OCI-M1 (cell line): ENCODE measurements at places on chromosomes 3 and 15.
A peak's percentile ranks its signal among the peaks of the same experiment; 100 is the strongest.

DNA sequence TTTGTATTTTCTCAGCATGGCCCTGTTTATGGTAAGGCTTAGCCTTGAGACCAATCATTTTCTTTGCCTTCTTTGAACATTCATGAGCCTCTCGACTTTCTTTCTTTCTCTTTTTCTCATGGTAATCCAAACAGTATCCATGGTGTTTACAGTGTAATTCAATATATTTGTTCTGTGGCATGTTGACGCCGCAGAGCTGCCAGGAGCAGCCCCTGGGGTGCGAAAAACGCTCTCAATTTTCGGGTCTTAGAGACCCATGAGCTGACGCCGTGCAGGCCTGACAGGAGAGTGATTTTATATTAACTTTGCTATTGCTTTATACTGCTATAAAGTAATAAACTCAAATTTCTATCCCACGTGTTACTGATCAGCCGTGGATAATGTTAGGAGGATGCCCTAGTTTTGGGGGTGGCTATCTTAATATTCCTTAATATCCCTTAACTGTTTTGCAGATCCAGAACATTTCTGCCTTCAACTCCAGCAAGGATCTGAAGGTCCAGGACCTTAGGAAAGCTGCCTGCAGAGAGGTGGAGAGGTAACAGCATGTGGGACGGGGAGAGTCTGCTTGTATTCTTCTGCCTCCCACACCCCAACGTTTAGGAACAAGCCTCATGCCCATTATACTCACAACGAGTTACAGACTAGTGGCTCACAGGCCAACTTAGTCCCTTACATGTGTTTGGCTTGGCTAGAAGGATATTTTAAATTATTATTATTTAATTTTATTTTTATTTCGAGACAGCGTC, 29.3 kb upstream of the MYO1E start:
- DNase-seq, result no peak

GRCh38 chr15:55289011-55289745, 435 bp downstream of the RAB27A start:
- peak; percentile 73 for DNase-seq

DNA sequence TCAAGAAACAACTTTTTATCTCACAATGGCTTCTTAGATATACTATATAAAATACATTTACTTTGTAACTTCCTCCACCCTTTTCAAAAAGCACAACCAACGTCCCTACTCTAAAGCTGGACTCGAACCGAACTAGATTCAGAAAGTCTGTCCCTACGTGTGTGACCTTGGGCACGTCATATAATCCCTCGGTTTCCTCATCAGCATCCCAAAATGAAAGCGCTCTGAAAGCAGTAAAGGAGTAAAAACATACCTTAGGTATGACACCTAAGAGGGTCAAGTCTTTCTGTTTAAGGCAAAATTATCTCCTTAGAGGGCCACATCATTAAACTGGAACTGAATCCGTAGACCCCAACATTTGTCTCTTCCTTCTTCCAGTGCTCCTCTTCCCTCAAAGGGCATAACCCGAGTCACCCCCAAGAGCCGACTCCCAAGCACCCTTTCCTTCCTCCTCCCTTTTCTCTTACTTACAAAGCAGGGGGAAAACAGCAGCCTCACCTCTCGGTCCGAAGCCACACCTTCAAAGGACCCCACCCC, 663 bp downstream of the PDCD10 start:
- DNase-seq, result peak; percentile 73

GRCh38 chr3:63986146-63986545, 37.1 kb downstream of the PSMD6 start:
- DNase-seq, result no peak

DNA sequence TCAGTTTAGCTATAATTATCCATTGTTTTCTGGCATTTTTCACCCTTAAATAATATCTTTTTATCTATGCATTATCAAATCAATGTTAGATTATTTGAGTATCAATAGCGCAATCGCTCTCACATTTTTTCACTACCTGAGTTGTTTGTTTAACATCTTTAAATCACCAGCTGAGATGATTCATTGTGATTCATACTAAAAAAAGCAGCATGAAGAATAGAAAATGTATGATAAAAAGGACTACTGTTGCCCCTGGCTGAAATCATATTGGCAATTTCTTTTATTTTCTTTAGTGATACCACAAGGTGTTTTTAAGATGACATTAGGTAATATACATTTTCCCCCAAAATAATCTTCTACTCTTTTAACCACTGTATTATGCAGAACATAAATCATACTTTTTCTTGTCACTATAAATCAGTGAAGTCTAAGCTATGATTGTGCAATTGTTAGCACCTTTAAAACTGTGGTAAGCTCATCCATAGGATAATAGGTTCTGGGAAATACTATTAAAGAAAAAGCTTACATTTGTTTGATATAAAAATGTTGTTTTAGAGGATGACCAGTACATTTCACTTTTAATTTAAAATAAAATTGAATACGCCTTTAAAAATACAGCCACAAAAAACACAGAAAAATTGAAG, 889.1 kb downstream of the NAALADL2 start:
- no peak for DNase-seq

DNA sequence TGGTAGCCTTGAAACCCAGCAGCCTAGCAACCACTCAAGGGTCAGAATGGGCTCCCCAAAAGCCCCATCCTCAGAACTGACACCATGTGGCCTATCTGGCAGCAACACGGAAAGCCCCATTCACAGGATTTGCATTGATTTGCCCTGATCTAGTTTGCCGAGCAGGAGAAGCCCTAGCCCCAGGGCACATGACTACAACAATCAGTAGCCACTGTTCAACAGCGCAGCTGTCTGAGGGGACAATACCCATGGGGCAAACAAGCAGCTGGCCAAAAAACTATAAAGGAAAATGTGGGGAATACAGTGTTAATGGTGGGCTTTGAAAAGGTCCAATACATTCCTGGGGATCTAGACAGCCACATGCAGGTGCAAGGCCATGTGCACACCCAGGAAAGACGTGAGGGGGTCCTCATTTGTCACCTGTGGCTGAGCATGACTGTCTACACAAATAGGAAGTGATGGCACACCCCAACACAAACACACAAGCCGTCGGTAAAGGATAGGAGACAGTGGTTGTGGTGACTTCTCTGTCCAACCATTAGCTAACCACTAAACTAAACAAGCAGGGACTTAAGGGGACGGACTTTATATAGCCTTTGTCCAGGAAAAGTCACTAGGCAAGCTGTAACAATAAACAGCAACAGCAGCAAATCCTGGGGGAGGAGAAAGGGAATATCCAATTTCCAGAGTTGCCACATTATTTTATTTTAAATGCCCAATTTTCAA, 113.7 kb downstream of the LRIG1 start:
- no peak for DNase-seq

- no peak for DNase-seq
Observed at GRCh38 chr3:58266577-58266976, 29.0 kb downstream of the ABHD6 start.

DNA sequence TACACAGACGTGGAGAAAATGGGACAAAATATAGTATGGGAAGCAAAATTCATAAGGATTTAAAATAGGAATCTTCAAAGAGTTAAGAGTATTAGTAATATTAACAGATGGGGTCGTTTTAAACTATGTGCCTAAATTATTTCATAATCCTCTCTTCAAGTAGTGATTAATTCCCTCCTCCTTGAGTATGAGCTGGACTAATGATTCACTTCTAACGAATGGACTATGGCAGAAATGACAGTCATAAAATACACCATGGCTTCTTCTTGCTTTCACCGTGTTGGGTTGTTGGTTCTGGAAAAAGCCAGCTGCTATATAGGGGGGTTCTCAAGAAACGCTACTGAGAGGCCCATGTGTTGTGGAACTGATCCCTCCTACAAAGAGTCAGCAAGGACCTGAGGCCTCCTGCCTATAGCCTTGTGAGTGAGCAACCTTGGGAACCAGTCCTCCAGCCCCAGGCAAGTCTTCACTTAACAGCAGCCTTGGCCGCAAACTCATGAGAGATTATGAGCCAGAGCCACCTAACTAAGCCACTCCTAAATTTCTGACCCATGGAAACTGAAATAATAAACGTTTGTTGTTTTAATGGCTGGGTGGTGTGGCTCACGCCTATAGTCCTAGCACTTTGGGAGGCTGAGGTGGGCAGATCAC, 64.8 kb upstream of the ABHD2 start:
- DNase-seq, result no peak

- no peak for DNase-seq
Observed at GRCh38 chr15:78201281-78202190, 32.8 kb downstream of the ACSBG1 start.

DNA sequence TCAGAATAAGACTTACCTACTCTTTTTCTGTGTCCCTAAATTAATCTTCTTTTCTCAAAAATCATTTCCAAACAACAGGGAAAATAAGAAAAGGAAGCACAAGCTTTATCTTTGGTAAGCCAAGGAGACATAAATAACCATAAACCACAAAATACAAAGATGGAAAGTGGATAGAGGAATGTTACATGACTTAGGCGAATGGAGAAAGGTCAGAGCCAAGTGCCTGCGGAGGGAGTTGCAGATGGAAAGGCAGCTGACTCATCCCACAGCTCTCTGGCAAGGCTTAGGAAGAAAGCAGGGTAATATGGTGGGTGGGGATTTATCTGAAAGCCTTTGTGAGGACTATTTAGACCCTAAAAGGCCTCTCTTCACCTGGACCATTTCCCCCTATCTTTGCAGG, 72.8 kb downstream of the GALK2 start:
- DNase-seq, result peak; percentile 60

DNA sequence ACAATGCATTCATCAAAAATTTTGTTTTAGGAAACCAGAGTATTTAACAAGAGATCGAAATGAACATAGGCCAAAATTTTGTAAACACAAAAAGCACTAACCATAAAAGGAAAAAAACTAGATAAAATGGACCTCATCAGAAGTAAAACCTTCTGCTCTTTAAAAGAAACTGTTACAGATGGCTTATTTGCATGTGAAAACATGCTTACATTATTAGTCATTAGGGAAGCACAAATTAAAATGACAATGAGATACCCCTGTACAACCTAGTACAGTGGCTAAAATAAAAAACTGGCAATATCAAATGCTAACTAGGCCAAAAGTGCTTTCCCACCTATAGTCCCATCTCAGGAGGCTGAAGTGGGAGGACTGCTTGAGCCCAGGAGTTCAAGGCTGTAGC, 19.3 kb downstream of the UBR1 start:
- no peak for DNase-seq

DNA sequence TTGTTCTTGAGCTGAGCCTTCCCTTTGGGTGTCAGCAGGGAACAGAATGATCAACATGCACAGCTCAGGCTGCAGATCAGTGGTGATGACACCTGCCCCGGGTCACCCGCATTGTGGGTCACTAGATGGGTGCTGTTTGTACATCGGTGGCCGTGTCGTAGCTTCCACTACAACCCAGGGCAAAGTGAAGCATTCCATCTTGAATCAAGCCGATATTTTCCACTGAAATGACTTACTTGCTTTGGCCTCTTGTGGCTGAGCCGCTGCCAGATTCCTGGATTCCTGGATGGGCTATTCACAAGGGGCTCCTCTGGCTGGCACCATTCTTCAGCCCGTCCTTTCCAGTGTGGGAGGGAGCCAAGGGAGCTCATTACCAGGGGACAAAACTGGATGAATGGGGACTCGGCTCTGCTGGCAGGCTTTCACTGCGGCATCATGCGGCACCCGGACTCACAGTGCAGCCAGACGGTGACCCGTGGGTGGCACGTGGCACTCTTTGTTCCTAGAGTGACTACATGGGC, 65.6 kb downstream of the SLCO3A1 start:
- DNase-seq, result no peak

GRCh38 chr3:127405010-127405598, 117.3 kb upstream of the PRR20G start:
- DNase-seq, result no peak

DNA sequence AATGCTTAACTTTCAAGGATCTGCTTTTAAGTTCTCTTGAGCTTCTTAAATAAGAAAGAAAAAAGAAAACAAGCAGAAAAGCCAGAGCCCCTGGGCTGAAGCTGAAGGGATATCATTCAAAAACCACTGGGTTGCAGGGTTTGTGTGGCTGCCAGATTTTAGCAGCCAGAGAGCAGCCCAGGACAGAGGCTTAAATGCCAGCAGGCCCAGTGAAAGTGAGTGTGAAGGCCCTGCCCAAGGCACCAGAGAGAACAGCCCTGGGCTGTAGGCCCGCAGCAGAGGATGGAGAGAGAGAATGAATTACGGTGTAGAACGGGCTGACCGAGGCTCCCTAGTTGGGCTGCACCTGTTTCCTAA, 106.3 kb upstream of the BOC start:
- DNase-seq, result no peak

DNA sequence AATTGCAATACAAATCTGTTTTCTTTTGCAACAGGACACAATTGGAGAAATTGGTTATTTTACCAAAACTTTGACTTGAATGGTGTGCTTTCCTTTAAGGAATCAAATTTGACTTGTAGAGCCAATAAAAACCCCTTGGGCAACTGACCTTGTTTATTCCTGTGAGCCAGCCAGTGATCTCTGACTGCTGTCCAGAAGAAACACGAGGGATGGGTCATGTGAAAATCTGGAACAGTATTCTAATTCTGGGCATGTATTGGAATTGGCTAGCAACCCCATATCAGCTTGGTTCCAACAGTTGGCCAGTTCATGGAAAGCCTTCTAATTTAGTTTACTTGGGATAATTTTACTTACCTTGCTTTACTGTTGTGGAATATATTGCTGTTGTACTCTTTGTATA, 19.1 kb upstream of the HHATL start:
- no peak for DNase-seq

DNA sequence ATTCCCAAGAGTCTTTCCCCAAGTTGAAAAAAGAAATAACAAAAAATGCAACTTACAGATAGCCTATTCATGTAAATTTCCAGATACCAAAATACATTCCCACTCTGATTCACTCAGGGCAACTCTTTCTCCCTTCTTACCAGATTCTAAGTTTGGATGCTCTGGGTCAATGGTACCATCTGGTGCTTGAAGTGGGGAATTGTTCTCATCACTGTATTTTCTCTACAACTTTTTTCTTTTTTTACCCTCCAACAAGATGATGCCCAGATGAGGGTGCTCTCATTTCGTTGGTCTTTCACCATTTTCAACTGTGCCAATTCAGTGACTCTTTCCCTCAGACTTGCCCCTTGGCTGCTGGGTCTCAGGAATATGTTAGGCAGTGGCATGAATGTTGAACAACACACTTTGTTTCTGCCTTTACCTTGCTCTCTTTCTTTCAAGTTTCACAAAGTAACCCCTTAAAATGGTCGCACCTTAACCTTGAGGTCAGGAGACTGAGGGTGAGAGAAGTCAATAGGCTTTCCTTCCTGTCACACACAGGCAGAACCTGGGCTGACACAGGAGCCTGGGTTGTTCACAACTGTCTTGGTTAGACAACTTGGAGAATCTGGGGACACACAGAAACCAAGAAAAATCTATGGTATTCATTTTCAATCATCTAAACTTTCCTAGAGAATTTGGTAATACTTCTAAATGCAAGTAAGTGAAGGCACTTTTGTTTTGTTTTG, 330.7 kb upstream of the SLCO3A1 start:
- DNase-seq, result peak; percentile 59

DNA sequence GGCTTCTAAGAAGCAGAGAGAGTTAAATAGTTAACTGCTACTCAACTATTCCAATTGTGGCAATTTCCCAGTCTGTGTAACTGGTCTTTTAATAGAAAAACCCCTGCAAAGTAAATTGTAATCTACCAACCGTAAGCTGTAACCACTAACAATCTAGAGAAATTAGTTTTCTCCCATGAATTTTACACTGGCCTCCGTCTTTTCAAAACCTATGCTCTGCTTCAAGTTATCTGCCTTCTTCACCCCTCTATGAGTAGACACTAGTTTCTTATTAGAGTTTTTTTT, 42.6 kb downstream of the LRRFIP2 start:
- no peak for DNase-seq

GRCh38 chr3:16286751-16287543, 21.9 kb downstream of the OXNAD1 start:
- peak; percentile 78 for DNase-seq
